Femur (tissue), 1 donor: ENCODE measurements at places on chromosomes 4 and X.

DNA sequence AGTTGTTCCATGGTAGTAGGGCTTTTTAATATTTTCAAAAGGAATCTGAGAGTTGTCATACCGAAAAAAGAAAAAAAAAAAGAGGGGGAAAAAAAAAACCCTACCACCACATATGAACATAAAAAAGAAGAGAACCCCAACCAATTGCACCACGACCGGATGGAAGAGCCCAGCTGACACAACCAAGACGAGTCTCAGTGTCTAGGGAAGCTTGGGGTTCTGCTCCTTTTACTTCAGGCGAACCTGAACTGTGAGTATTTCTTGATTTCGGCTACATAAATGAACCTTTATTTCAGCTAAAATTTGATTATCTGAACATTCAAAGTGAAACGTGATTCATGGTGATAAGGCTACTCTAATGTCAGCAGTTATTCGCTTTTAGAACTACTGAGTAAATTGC is at the start of gene GPR34:
Gene GPR34 (plus strand): TSS at position 139 of the 400 bp plus-strand sequence. CDS start 6,661 bp downstream, outside the sequence.
- DNase-seq = no peak

DNA sequence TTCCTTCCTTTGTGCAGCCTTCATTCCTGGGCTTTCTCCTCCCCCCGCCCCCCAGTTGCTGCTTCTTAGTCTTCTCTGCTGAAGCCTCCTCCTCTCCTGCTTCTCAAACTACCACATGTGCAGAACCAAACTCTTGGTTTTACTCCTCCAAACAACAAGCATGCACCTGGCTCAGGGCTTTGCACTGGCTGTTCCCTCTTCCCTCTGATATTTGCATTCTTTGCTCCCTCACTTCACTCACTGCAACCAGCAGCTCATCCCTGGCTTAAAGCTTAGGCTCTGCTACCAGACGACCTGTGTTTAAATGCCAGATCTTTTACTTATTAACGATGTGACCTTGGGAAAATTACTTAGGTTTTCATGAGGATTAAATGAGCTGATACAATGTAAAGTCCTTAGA is 51.4 kb downstream of the MED28 start:
- no peak for DNase-seq

DNA sequence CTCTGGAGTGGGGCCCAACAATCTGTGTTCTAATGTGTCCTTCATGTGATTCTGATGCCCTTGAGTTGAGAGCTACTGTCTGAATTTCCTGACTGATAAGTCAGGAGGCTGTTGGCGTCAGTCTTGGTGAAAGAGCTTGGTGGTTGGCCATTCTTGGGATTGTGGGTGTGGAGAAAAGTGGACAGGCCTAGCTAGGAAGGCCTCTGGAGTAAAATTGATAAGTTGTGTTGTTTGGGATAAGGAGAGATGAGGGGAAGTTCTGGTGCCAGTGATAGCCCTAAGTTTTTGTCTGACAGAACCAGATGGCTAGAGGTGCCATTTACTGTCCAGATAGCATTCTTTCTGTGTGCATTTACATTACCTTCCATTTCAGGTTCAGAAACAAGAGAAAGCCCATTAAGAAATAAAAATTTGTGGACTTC is 11.7 kb downstream of the NSD2 start:
- no peak for DNase-seq

GRCh38 chr4:139847602-139848001 is 182.0 kb downstream of the MGST2 start:
- no peak for DNase-seq

- no peak for DNase-seq
These were observed 40.8 kb downstream of the EVC start for GRCh38 chr4:5751666-5752375.

- no peak for DNase-seq
These were observed 67.5 kb downstream of the COQ2 start for GRCh38 chr4:83216959-83217683.

DNA sequence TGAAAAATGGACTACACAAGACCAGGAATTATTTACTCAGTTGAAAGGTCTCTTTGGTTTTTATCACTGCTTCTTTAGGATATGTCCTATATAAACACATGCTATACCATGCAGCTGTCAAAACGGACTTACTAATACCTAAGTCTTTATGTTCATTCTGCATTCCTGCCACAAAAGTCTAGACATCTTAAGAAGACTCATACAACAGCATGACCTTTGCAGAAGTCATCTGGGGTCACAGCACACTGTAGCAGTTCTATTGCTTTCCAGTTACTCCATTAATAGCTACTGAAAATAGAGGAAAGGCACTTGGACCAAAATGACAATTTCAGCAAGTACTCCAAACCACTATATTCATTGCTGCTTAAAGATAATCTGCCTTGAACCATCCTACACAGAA is 53.2 kb downstream of the DDX60 start:
- DNase-seq = no peak
